ENCODE measurements at places on chromosomes 3 and 15.

GRCh38 chr15:40002295-40002694 is 36.7 kb downstream of the SRP14 start:
- no peak for DNase-seq

DNA sequence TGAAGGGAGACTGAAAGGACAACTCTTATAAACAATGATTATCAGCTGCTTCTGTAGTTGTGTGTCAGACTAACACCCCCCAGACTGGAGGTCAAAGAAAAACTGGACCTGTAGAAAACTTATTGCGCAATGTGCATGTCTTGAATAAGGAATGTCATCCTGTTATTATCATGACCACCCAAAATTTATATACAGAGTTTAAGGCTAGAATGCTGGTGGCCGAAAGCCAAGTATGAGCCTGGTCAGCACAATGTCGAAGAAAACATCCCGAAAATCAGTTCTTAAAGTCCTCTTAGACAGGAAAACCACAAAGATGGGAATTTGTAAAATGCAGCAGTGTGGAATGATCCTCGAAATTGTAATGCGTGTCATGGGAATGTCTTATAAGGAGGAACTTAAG is 29.3 kb downstream of the RFTN1 start:
- no peak for DNase-seq

GRCh38 chr3:43210049-43211027 is 76.0 kb upstream of the SNRK start:
- no peak for DNase-seq

DNA sequence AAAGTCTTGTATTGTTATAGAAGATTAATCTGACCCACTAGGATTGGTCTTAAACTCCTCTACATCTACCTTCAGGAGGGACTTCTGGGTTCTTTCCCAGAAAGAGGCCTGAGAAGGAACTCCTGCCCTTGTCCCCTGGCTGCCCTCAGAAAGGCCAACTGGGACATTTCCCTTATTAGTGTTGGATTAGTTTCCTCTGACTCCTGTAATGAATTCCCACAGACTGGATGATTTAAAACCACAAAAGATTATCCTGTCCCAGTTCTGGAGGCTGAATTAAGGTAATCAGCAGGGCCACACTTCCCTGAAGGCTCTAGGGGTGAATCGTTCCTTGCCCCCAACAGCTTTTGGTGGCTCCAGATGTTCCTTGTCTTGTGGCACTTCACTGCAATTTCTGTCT is 102.8 kb upstream of the NMNAT3 start:
- no peak for DNase-seq

- no peak for DNase-seq
Measured at GRCh38 chr15:69075440-69075839, 60.9 kb downstream of the NOX5 start.

DNA sequence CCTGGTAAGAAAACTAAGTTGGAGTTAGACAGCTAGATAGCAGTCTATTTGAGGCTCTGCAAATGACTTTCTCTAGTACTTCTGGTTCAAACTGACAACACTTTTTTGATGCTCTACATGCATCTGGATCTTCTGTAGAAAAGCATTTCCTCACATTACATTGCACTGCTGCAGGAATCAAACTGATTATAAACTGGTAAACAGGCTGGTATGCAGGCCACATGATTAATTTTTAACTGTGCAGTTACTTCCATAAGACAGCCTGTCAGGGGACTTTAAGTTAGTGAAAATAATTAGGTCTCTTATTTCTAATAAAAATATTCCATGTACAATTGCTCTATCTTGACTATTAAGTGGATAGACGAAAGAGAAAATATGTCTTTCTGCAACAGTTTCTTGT is 550.0 kb upstream of the ALCAM start:
- no peak for DNase-seq

- no peak for DNase-seq
Measured at GRCh38 chr3:158830391-158830790, 28.5 kb downstream of the MFSD1 start.

- DNase-seq: no peak
Measured at GRCh38 chr15:30997270-30997669, 5.8 kb upstream of the MTMR10 start.

- DNase-seq: no peak
Measured at GRCh38 chr15:41258750-41259471, 27.8 kb downstream of the CHP1 start.

DNA sequence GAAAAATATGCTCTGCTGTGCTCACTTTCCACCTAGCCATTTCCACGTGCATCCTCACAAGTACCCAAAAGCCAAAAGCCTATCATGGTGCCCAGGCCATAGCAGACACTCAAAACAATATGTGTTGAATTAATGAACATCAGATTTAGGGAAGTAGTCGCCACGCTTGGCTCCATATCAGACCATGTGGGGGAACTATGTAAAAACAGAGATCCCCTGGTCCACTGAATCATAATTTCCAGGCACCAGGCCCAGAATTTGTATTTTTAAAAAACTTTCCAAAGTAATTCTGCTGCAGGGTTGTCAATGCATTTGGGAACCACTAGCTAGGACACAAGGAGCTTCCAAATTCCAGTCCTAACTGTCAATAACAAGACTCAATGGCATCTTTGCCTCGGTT is 77.3 kb downstream of the CNTN3 start:
- DNase-seq: no peak
